Activated T-cell treated with anti-CD3 and anti-CD28 coated beads for 1 hour (primary cell): ENCODE measurements at places on chromosomes 7 and 10.

DNA sequence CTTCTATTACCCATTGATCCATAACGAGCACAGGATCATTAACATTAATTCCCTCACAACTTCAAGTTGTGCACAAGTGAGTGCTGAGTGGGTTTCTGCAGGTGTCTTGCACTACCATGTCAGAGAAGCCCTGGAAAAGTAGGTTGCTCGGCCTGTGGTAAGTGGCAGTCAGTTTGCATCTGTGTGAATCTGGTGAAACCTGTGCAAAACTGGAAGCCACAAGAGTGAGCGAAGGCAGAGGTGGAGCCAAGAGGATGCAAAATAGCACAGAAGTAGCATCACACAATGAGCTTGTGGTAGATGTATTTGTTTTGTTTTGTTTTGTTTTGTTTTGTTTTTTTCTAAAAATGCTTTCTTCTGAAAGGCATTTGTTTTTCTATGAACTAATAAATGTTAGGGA is 181.5 kb downstream of the THSD7A start:
- DNase-seq: no peak

DNA sequence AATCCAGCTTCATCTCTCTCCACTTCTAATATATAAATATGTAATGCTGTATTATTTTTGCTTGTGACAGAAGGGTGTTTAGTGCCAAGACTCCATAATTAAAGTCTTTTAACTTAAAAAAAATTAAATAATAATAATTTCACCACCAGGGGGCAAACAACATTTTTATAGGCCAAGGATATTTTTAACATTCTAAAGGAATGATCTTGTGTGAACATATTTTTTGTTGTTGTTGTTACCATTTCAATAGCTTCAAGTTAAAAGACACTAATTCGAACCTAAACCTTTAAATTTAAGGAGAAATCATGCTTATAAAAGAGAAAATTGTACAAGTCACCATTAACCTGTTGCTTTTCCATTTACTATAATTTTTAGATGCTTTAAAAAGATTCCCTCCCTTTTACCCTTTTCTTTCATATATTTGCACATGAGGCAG is 7.5 kb upstream of the DNAJC1 start:
- DNase-seq: no peak

DNA sequence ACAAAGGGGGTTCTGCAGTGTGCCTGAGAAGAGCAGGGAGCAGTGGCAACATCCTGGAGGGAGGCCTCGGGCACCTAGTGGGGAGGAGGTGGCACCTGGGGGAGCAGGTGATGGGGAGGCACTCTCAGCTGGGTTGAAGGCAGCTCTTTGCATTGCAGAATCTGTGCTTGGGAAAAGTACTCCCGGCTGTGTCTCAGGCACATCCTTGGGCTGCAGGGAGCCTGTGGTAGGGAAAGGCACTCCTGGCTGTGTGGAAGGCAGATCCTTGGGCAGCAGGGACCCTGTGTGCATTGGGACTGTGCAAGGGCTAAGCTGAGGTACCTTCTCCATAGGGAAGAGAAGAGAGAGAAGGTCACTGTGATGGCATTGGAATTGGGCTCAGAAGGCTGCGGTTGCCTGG is 52.8 kb upstream of the ANTXRL start:
- no peak for DNase-seq

DNA sequence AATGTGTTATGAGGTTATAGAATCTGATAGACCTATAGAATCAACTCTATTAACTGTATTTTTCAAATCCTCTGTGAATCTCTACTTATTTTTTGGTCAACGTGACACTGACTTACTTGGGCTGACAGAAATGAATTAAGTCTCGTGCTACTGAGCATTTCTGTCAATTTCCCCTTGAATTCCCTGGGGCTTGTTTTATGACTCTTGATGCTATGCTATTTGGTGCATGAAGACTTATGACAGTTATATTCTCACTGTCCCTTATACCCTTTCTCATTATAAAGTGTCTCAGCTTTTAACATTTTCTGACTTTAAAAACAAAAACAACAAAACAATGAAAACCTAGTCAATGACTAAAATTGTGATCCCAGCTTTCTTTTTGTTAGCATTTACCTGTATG is 68.5 kb upstream of the OPALIN start:
- no peak for DNase-seq

DNA sequence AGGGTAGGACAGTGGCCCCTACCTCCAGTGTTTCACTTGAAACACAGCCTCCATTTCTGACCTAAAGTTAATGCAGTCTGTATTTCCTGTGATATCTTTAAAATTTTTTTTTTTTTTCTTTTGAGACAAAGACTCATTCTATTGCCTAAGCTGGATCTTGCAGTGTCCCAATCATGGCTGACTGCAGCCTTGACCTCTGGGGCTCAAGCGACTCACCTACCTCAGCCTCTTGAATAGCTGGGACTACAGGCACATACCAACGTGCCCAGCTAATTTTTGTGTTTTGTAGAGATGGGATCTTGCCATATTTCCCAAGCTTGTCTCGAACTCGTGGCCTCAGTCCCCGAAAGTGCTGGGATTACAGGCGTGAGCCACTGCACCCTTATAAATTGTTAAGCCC is 16.7 kb upstream of the MGAM2 start:
- no peak for DNase-seq

GRCh38 chr10:97179731-97180362 is 5.9 kb downstream of the SLIT1 start:
- no peak for DNase-seq

- DNase-seq: no peak
Measured at GRCh38 chr7:130274983-130275591, 8.4 kb downstream of the CPA2 start.

DNA sequence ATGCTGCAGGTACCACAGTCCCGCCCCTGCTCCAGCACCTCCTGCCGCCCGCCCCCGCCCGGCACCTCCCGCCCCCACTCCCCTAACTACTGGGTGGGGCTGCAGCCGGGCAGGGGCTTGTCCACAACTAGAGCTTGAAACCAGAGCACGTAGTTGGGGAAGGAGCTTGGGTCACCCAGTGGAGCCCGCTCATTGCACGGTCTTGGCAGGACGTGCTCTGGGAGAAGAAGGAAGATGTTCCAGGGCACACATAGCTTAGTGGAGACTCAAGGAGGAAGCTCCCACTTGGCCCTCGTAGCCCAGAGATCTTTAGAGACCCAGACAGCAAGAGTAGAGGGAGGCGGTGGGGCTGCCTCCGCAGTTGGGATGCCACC is 692 bp downstream of the IGFBP1 start:
- DNase-seq: no peak

DNA sequence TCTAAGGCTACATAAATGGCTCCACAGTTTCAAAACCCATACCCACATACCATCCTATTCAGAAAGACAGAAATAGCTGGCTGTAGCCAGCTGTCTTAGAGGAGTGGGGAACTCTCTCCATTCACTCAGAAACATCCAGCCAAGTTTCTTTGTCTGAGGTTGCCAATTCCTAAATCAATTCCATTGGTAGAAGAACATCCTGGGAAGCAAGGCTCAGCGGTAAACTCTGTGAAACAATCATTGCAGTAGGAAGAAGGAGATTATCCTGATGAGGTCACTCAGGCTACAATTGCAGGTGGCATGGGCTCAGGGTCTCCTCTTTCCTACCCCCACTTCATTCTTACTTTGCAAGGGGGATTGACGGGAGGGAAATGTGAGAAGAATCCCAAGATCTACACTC is 154.0 kb downstream of the ETV1 start:
- no peak for DNase-seq

GRCh38 chr7:2792235-2792634 is 51.9 kb downstream of the GNA12 start:
- DNase-seq: no peak

GRCh38 chr10:133534417-133534816 is 7.3 kb downstream of the CYP2E1 start:
- no peak for DNase-seq

GRCh38 chr7:80945976-80946375 is 27.1 kb upstream of the SEMA3C start:
- DNase-seq: no peak

DNA sequence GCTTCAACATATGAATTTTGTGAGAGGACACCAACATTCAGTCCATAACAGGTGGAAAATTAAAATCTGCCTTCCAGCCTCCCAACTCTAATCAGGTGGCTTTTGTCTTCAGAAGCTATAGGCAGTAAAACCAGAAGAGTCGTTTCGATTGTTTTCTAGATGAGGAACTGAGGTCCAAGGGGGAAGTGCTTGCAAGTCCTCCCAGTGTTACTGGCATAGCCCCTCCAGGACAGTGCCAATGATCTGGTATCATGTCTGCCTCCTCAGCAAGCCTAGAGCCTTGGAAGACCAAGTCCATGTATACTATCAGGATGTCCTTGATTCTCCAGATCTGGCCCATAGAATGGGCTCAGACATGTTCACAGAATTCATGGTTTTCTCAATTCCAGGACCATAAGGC is 16.9 kb downstream of the CYP26A1 start:
- DNase-seq: no peak

- DNase-seq: no peak
Measured at GRCh38 chr7:28018446-28018845, 162.1 kb downstream of the JAZF1 start.

DNA sequence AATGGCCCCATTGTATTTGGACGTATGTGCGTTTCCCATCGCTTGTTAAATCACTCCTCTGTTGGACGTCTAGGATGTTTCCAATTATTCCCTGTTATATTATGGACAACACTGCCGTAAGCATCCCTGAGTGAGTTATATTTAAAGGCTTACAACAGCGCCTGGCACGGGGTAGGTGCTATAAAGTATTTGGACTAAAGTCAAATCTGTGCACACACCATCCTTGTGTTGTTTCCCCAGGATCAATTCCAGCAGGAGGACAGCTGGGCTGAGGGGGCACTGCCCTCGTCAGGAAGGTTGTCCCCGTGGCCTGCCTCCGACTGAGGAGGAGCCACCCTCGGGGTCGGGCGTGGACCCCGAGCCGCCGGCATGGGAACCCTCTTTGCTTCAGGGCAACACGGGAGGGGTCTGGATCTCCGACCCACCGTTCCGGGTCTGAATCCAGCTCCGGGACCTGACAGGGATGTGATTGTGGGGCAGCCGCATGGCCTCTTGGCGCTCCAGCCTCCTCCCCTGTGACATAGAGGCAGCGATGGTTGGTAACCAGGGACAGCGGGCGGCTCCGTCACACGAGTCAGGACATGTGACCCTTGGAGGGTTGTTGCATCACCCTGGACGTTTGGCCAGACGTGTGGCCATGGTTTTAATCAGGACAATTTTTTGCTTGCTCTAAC is 1.5 kb upstream of the JAKMIP3 start:
- DNase-seq: no peak

DNA sequence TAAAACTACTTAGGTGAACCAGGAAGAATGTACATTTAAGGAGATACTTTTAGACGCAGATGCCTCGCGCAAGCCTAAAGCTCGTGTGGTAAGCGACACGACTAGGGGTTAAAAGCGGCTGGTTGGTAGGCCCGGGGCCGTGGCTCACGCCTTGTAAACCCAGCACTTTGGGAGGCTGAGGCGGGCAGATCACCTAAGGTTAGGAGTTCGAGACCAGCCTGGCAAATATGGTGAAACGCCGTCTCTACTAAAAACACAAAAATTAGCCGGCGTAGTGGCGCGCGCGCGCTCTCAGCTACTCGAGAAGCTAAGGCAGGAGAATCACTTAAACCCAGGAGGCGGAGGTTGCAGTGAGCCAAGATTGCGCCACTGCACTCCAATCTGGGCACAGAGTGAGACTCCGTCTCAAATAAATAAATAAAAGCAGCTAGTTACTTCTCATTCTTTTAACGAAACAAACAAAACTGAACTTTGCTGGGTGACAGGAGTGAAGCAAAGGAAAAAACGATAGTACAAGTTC is 879 bp downstream of the NUDT5 start:
- DNase-seq: peak; percentile 9

- no peak for DNase-seq
Measured at GRCh38 chr10:75358835-75359421, 42.6 kb downstream of the ZNF503 start.

DNA sequence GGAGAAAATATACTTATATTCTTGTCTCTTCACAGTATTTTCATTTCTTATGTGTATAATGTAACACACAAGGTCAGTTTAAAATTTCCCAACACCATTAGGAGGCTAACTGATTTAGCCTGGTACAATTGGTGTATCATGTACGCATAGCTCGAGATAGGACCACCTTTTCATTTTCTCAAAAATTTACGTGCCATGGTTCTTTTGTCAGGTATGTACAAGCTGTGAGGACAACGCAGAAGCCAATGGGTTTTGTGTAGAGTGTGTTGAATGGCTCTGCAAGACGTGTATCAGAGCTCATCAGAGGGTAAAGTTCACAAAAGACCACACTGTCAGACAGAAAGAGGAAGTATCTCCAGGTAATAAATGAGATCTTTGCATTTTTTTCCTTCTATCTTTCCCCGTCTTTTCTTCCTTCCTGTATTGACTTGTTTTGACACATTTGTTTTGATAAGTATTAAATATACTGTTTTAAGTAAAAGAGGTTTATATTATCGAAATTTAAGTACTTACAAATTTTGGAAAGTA is 55.0 kb downstream of the TRIM24 start:
- DNase-seq: no peak

- no peak for DNase-seq
Measured at GRCh38 chr10:31209478-31209877, 109.5 kb upstream of the ZEB1 start.

- no peak for DNase-seq
Measured at GRCh38 chr7:139060695-139061237, 24.9 kb upstream of the ZC3HAV1L start.

GRCh38 chr10:89351780-89352597 is 24.2 kb downstream of the IFIT3 start:
- DNase-seq: no peak

GRCh38 chr7:143902332-143902899 is 440 bp upstream of the TCAF1 start:
- DNase-seq: no peak

DNA sequence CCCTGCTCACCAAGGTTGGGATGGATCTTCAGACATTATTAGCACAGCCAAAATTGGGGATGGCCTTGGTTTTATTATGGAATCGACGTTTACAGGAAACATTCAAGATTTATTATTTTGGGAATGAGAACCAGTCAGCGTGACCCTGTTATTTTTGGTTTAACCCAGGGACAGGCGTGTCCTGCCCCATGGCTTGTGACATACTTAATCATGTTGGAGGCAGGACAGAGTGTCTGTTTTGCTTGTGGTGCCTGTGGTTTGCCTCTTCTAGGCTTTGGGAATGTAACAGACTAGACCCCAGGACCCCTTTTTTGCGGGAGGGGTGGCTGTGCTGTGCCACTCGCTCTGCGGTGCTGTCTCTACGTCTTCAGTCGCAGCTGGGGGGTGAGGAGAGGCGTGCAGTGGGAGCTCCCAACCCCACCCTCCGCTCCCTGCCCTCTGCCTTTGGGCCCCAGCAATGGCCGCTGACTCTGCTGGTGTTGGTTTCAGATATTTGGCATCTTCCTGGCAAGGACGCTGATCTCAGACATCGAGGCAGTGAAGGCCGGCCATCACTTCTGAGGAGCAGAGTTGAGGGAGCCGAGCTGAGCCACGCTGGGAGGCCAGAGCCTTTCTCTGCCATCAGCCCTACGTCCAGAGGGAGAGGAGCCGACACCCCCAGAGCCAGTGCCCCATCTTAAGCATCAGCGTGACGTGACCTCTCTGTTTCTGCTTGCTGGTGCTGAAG is 20.1 kb upstream of the SH2D4B start:
- no peak for DNase-seq
